Activated CD4-positive, alpha-beta T cell treated with anti-CD3 and anti-CD28 coated beads for 24 hours (primary cell): ENCODE measurements at places on chromosomes 2 and 18.

GRCh38 chr2:47196046-47196445 is 40.9 kb upstream of the STPG4 start:
- no peak for DNase-seq

DNA sequence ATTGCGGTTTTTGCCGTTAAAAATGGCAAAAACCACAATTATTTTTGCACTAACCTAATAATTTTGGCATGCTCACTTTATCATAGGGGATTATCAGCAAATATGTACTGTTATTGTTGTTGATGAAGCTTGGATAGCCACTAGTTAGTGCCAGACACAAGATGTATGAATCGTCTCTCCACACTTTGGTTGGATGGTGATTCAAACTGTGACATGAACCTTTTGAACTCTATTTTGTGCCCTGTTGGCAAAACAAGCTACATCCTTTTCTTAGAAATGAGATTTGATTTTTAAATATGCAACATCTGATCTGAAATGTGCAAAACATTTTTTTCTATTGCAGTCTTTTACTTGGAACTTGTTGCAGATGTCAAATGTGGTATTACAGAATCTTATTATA is 48.8 kb upstream of the DTNB start:
- DNase-seq = no peak

DNA sequence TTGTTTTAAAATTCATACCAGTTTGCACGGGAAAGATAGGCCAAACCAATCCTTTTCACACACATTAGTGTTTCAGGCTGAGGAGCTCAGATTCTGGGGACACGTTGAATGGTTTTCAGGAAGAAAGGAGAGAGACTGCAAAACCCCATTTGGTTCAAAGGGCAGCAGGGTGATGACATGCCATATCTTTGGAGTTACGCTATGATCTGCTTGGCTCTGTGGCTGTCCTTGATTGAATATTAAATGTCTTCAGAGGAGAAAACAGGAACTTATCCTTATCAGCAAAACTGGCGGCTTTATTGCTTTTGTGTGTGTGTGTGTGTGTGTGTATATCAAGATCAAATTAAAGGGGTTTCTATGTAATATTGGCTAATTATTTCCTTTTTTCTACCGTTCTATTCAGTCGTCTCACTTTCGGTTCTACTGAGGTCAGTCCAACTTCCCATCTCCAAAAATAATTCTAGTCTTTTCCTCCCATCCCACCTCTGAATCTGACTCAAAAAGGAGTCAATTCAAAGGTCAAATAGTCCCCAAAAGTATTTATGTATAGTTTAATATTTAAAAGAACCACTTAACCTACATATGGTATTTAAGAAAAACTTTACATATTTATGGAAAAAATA is 292.9 kb upstream of the CCDC68 start:
- DNase-seq = no peak

GRCh38 chr2:8805278-8806210 is 31.9 kb downstream of the KIDINS220 start:
- DNase-seq = no peak

DNA sequence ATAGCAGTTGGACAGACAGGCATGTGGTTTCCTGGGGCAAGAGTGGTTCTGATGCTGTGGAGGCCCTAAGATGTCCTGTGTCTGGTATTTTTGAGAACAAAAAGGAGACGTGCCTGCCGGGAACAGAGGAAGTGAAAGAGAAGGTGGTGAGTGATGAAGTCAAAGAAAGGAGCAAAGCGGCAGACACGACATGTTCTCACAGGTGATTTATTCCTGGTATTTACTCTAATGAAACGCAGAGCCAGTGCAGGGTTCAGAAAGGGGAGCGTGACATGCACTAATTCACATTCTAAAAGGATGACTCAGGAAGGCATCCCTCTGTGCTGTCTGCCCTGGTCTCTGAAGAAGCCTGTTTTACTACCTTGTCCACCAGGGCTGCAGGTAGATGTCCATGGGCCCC is 211.0 kb downstream of the KCNE4 start:
- DNase-seq = no peak

- no peak for DNase-seq
Measured at GRCh38 chr2:216004697-216005283, 8.6 kb downstream of the MREG start.

DNA sequence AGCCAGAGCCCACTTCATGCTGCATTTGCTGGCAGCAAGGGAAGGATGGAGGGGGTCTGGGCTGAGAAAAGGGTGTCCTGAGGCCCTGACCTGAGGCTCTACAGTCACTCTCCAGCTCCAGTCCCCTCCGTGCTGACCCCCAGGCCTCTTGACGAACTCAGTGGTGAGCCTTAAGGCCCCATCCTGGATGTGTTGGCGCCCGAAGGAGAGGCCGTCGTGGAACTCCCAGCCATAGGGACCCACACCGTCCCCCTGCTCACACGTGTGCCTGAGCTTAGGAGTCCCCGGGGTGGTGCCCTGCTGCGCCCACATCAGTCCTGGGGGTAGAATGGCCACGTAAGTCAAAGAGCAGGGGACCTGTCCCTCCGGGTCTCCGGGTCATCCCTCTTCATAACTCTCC is 776 bp downstream of the MOGS start:
- DNase-seq = no peak

- DNase-seq = no peak
Measured at GRCh38 chr2:118150294-118150693, 62.0 kb downstream of the INSIG2 start.

DNA sequence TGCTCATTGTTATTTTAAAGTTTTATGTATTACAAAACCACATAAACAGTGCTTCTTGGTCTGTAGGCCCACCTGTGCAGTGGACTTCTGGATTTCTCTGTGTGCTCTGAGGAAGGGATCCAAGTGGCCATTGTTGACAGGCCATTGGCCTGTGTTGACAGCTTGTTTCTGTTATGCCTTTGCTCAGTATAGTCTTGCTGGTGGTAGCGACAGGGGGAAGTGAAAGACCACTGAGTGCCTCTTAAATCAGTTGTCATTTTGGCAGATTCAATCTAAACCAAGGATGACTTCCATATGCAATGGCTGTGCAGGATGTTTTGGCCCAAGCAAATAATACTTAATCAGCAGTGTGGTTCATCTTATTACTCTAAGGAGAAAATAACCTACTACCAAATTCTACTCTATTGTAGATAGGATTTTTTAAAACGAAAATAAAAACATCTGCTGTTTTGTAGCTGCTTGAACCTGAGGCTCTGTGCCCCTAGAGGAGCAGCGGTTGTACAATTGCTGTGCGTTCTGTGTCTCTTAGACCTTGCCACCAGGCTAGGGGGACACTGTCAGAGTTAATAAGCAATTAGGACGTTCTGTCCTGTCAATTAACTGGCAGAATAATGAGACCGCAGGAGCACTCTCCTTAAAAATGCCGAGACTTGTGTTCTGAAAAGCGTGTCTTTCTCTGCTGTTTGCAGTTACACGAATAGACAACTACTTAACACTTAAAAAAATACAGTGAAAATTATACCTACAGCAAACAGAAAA is 108.2 kb downstream of the RHBDD1 start:
- DNase-seq = no peak
